ENCODE measurements at places on chromosomes 6 and 20. TPM values are rescaled to one million over a fixed set of nuclear protein-coding genes. Genes with fewer than 3 reads are reported as not detected.

The PPP1R3G gene
- 0.15 TPM for total RNA-seq

The CD109 gene
- 9.3 TPM for total RNA-seq

The IL20RA gene
- not detected for total RNA-seq

The HCRTR2 gene
- not detected for total RNA-seq

The HLA-DQA1 gene
- total RNA-seq = 6.1 TPM

The BTN1A1 gene
- not detected for total RNA-seq

The C20orf144 gene
- 0.18 TPM for total RNA-seq

The TMEM30A gene
- 65.2 TPM for total RNA-seq

The RNF182 gene
- total RNA-seq = not detected

The LRRC1 gene
- total RNA-seq = 3.2 TPM

The CAPN11 gene
- not detected for total RNA-seq

The SGK2 gene
- 0.63 TPM for total RNA-seq

The PRR18 gene
- total RNA-seq = not detected

All from activated naive CD4-positive, alpha-beta T cell treated with anti-CD3 and anti-CD28 coated beads, Interleukin-2, amount 10 ng/mL, durations not matched to agents 5 hours and 36 hours (primary cell).